Chondrocyte (in vitro differentiated cells): ENCODE measurements at places on chromosomes 2 and 18.

GRCh38 chr2:122651236-122651635 lies 895.8 kb downstream of the TSN start:
- no peak for DNase-seq

DNA sequence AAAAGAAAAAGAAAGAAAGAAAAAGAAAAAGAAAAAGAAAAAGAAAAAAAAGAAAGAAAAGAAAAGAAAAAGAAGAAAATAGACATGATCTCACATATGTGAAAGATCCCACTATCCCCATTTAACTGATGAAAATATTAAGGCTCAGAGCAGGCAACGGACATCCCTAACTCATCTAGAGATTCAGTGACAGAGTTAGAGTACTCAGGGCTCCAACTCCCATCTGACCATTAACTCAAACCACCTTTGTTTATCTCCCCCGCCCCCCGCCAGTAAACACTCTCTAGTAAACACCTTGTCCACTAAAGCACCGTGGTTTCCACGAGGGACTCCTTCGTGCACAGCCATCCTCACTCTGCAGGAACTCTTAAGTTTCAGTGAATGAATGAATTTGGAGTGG lies 142.9 kb downstream of the TGIF1 start:
- DNase-seq = no peak

- DNase-seq = no peak
These were observed 136.1 kb downstream of the DNER start for GRCh38 chr2:229578052-229578846.

DNA sequence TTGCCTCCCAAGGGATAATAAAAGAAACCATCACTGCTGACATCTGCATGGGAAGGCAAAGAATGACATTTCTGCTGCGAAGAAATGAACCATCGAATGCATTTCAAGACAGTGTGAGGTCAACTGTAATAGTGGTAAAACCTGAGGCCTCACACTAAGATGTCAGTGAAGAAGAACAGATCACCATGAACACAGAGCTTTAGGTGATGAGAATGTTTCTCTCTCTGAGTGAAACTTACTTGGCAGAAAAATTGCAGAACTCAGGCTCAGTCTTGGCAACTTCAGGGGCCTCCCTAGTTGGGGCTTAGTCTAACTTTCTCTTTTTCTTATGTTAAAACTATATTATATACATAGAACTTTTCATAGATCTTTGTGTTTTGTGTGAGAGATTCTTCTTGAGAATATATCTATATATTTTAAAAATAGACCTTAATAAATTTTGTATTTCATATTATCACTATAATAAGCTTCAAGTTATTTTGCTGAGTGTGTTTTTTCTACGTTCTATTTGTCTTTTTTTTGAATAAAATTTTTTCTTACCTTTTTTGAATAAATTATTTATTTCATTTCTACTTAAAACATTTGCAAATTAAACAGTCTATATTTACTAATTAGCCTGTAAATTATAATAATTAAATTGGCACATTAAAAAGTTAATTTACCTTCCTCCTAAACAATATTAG lies 427.5 kb upstream of the TRIB2 start:
- DNase-seq = no peak

- no peak for DNase-seq
These were observed 59.8 kb downstream of the SNTG2 start for GRCh38 chr2:1010415-1010930.

DNA sequence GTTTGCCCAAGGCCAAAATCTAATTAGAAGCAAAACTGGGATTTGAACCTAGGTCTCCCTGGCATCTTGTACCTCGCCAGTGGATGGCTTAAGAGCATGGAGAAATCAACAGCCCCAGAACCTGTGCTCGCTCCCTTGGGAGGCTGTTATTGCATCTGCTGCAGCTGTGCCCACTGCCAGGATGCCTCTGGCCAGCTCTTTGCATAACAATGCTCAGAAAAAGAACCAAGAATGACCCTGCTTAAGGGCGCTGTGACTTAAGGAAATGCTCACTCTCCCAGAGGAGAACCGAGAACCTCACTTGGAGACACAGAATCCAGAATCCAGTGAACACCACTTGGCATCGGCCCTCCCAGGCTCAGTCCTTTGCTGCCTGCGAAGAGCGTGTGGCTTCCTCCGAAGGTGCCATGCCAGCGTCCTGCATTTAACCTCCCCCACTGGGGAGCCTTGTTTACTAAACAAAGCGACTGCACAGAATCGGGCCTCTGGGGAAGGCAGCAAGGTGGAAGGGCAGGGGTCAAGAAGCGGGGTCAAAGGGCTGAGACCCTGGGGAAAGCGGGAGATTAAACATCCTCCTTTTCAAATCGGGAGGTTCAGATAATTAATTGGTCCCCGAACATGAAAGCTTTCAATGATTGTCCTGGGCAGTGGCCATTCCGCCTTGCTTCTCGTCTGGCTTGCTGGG lies 71.0 kb upstream of the BOD1L2 start:
- DNase-seq = no peak

- no peak for DNase-seq
These were observed 34.4 kb downstream of the COL4A3 start for GRCh38 chr2:227198866-227199265.

GRCh38 chr18:72768681-72769229 lies 99.0 kb downstream of the NETO1 start:
- DNase-seq = no peak

DNA sequence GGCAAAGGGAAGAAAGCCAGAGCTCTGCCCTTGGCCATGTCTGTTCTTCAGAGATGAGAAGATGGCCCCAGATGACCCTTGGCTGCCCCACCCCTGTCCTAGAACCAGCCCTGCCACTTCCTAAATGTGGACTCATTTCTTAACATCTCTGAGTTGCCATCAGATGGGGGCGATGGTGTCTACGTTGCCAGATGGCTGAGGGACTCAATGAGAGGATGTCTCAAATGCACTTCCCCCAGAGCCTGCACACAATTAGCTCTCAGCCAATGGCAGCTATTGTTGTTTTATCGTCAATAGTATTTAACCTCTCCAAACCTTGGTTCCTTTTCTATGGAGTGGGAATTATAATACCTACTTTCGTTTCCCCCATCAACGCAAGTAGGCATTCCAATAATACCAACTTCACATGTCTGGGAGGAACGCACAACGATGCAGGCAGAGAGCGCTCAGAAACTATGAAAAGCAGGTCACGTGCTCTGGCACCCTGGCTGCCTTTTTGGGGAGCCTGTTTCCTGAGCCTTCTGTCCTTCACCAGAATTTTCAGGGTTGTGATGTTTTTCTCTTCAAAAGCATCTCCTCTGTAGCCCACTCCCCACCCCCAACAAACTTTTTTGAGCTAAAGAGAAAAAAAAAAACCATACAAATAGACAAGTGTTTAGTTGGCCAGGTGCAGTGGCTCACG lies 100.3 kb downstream of the MCFD2 start:
- DNase-seq = no peak

DNA sequence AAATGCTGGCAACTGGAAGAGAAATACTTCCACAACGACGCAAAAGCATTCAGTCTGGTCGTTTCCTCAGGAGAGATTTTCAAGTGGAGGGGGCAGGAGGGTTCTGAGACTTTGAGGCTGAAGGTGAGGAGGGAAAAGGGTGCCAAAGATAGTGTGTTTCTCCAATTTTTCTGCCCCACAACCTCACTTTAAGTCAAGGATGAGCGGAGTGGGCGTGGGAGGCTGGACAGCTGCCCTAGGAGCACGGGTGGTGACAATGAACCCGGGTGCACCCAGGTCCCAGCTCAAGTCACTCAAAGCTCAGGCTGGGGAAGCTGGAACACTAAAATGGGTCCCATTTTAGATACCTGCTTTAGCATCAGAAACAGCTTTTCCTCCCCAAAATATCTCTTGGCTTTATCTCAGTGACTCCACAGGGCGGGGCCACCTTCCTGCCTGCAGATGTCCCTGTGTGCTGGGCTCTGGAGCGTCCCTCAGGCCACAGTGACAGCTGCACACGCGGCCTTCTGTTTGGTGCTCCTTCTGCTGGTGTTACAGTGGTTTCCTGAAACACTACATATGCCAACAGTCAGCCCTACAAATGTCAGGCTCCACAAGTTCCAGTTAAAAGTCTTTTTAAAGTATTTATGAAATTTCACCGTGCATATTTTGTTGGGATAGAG lies 1.4 kb upstream of the MBP start:
- no peak for DNase-seq

DNA sequence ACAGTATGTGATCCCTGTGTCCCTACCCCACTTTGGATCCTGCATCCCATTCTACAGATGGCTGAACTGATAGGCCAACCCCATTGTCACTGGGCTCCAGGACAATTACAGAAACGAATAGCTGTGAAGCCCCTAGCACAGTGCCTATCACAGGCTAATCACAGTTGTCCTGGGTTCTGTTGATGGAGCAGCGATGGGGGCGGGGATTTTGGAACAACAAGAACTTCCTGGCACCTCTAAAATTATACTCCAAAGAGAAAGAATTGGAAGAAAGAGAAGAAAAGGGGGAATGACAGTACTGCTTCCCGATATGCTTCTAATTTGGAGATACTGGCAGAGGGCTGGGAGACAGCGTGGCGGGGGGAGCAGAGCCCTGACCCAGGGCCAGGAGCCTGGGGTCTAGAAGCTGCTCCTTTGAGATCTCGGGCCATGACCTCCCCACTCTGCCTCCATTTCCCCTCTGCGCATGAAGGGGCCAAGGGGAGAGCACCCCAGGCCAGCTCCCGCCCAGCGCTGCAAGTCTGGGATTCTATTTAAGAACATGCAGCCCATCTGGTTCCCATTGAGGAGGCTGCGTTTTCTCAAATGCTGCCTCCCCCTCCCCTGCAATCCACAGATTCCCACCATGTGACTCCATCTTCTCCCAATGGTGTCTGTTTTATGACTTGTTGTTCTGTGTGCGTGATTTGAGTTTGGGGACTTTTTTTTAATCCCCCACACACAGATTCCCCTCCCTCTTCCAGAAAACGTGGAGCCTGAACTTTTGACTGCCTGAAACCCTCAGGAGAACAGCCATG lies 202.7 kb downstream of the CYP26B1 start:
- no peak for DNase-seq

- DNase-seq = no peak
These were observed 23.4 kb upstream of the LRRC30 start for GRCh38 chr18:7207366-7207915.

DNA sequence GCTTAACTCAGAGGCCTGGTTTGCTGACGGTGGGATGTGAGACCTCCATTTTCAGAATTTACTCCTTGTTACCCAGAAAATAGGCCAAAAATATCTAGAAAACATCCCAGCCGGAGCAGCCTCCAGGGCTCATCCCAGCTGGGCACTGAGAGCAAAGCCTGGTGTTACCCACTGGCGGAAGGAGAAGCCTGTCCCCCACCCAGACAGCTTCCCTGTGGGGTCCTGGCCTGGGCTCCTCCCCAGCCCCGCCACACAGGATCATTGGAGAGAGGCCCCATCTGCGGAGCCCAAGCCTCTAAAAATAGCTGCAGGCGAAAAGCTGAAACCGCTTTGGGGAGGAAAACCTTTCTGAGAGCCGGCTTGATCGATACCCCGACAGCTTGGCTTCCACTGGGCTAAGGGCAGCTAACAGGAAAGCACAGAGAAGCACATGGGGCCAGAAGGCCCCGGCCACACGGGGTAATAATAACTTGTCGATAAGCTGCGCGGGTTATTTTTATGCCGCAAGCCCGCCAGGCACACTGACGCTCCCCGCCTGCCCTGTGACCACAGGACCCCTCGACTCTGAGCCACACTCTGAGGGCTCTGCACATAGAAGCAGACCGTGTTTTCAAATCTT lies 26.9 kb upstream of the FAHD2A start:
- DNase-seq = no peak

DNA sequence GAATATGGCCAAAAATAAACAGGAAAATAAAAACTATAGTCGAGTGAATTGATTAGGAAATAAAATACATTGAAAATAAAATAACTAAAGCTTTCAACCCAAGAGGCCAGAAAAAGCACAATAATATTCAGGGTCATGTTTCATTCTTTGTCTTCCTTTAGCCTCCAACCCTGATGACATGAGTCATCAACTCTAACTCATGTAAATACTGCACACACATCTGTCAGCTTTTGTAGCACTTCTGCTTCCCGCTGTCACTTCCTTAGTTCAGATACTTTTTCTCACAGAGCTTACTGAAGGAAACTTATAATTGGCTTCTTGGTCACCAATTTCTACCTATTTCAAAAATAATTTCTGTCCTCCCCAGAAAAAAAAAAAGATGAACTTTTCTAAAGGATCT lies 112.8 kb downstream of the UPP2 start:
- no peak for DNase-seq

GRCh38 chr2:105777506-105778055 lies 32.9 kb downstream of the NCK2 start:
- no peak for DNase-seq

DNA sequence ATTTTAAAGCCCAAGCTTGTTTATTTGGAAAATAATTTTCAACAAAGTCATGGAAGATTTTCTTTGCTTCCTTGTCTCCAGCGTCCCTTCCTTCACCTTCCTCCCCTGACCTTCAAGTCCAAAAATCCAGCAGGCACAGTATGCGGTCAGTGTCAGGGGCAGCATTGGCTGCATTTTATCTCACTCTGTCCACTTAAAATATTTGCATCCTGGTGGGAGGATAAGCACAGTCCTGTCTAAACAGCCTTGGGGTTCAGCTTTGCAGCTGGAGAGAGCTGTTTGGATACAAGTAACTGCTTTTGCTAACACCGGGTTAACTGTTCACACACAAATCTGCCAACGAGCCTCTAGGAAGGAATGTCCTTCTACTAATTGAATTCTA lies 318.1 kb downstream of the PDE11A start:
- no peak for DNase-seq

DNA sequence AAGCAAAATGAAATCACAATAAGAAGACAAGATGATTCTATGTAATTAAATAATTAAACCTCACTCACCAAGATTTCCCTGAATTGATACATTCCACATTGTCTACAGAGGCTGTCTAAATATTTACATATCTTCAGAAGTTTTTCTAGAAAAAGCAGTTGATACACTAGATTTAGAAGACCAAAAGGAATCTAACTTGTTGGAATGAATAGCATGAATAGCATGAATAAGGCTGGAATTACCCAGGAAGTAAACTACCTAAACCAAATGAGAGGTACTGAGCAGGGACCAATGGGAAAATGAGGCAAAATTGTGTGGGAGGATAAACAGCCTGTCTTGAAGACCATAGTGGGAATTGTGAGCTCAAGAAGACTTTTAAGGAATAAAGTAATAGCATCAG lies 479.7 kb downstream of the TXNL1 start:
- DNase-seq = no peak

- no peak for DNase-seq
These were observed 4.7 kb upstream of the SLC40A1 start for GRCh38 chr2:189585226-189585756.

DNA sequence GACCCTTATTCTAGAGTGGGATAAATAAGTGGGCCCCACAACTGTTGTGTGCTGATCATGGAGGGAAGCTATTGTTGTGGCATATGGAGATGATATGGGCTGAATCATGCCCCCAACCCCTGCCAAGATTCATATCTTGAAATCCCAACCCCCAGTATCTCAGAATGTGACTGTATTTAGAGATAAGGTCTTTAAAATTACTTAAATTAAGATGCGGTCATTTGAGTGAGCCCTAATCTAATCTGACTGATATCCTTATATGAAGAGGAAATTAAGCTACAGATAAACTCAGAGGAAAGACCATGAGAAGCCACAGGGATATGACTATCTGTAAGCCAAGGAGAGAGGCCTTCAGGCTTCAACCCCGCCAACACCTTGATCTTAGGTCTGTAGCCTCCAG lies 188.3 kb upstream of the RND3 start:
- no peak for DNase-seq

GRCh38 chr2:20563251-20563650 lies 87.6 kb downstream of the HS1BP3 start:
- DNase-seq = no peak
